ENCODE measurements at places on chromosomes 11 and 22. TPM values are rescaled to one million over a fixed set of nuclear protein-coding genes. Genes with fewer than 3 reads are reported as not detected.

NARS2 gene
- 7.8 TPM for total RNA-seq

BLID gene
- total RNA-seq: not detected

CLCF1 gene
- total RNA-seq: 32.6 TPM

SLC25A17 gene
- 62.1 TPM for total RNA-seq

KDELR3 gene
- 11.8 TPM for total RNA-seq

MAPK11 gene
- total RNA-seq: 117 TPM

ZNF214 gene
- total RNA-seq: not detected

OSBP2 gene
- total RNA-seq: 0.53 TPM

GPHA2 gene
- not detected for total RNA-seq

MIOX gene
- total RNA-seq: not detected

PGA5 gene
- 2.0 TPM for total RNA-seq

CRYAB gene
- 288 TPM for total RNA-seq

NCAM1 gene
- 3.3 TPM for total RNA-seq

LAYN gene
- 27.2 TPM for total RNA-seq

ELF5 gene
- total RNA-seq: not detected

ACRV1 gene
- total RNA-seq: not detected

RRM1 gene
- 114 TPM for total RNA-seq

H19 gene
- 539 TPM for total RNA-seq

GP1BB gene
- 50.2 TPM for total RNA-seq

ARL2 gene
- total RNA-seq: 187 TPM

IGLL1 gene
- not detected for total RNA-seq

Measured in ascending aorta (tissue), 2 donors.